ENCODE measurements at places on chromosomes 11 and 22. TPM values are rescaled to one million over a fixed set of nuclear protein-coding genes. Genes with fewer than 3 reads are reported as not detected.

The FAM227A gene
- total RNA-seq = 2.4 TPM

The SHISA8 gene
- total RNA-seq = 0.62 TPM

The RAG1 gene
- 0.44 TPM for total RNA-seq

The OR8G5 gene
- not detected for total RNA-seq

The SERGEF gene
- 35.5 TPM for total RNA-seq

All from Panc1 (cell line).